NK-92 treated with Interleukin-12 subunit alpha and Interleukin-12 subunit beta, amount 100 ng/mL, for 24 hours (cell line): ENCODE measurements at places on chromosomes 3 and 15.

DNA sequence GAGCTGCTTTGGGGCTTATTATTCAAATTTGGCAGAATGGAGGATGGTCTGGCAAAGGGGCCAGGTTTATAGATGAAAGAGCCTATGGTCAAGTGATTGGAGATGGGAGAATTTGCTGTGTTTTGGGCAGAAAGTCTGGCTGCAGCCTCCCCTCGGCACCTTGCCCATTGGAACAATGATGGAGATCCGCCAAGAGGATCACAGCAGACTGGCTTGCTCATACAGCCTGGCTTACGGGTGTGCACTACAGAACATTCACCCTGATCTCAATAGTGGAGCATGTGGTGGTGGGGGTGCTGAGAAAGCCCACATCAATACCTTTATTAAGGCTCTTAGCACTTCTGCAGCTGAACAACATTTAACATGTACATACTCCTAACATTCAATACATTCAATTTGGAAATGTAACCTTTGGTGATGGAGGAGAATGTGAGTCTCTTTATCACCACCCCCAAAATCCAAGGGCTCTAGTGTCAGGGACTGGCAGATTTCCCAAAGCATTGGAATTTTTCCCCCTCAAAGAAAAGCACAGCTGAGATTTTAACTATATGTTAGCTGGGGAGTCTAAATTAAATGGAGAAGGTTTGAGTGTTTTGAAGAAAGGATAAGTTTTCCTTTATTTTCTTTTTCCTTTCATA, 118.4 kb upstream of the TMC3 start:
- no peak for DNase-seq

DNA sequence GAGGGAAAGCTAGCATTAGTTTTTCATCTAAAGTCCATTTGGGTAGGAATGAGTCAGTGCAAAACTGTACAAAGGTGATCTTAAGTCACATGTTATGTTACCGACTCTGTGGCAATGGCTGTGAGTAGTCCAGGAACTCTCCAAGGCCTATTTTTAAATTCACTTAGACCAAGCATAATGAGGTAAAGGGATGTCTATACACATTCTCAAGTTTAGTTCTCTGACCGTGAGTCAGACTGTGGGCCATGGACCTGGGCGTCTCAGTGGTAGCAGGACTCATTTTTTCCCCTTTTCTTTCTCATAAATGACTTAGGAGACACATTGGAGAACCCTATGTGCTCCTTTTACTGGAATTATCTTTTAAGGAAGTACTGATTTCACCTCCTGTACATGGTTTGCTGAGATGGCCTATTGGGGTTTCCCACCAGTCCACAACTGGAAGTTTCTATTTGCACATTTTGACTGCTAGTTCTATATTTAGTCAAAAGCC, 488.7 kb upstream of the TPRG1 start:
- DNase-seq, result no peak

DNA sequence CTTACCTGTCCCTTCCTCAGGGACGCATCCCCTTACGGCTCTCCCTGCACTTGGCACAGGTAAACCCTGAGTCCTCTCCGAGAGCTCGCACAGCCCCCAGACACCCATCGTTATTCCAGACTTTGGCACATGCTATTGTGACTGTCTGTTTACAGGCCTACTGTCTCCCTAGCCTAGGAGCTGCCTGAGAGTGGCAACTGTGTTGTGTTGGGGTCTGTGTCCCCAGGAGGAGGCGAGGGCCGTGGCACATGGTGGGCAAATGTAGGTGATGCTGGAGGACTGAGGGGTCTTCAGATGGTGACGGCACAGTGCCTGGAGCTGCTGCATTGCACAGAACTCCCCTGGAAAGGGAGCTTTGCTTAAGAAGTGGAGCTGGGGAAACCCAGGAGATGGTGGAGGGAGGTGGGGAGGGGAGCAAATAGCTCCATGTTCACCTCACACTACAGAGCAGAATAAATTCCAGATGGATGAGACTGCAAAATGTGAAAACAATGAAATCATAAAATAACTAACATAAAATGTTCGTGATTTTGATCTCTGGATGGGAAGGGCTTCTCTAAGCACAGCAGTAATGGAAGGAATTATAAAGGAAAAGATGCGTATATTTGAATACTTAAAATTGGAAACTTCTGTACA, 96.5 kb downstream of the SMAD6 start:
- DNase-seq, result no peak

DNA sequence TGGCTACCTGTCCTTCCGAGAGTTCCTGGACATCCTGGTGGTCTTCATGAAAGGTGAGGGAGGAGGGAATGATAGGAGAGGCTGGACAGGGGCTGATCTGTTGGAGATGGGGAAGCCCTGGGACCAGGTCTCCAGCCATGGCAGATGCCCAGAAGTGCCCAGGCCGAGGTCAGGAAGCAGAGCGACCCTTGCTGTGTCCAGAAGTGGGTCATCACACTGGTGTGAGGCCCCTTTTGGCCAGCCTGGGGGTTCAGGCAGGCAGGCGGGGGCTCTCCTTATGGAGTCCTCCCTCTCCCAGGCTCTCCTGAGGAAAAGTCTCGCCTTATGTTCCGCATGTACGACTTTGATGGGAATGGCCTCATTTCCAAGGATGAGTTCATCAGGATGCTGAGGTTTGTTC, 17.8 kb downstream of the DUOX1 start:
- no peak for DNase-seq

DNA sequence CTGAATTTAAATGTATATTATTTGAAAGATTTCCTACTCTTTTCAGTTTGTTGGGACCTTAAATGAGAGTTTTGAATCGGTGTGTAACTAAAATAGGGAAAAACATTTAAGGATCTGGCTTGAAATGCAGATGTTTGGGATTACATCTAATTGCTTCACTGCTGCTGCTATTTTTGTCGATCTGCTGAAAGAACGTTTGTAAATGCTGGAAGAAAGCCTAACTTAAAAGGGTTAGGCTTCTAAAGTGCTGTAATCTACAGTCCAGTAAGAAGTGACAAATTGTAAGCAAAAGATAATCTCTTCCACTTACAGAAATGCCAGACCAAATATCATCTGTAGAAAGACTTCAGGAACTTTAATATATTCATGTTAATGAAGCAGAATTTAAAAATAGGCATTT, 691.6 kb downstream of the ZNF385D start:
- DNase-seq, result no peak

DNA sequence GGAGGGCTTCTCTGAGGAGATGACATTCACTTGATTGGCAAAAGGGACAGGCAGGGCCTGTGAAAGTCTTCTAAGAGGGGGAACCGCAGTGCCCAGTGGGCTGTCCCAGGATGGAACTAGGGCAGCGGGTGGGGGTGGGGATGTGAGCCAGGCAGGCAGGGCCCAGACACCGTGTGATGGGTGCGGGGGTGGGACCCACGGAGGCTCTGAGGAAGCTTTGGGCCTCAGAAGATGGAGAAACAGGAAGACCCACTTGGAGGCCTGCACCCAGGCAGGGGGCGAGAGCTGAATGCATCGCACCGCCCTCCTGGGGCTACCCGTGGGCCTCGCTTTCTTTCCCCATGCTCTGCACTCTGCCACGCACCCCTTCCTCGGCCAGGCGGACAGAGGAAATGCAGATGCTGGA, 32.9 kb upstream of the ACAD9 start:
- no peak for DNase-seq

- DNase-seq, result no peak
These were observed 401.7 kb downstream of the NLGN1 start for GRCh38 chr3:173799060-173799816.

DNA sequence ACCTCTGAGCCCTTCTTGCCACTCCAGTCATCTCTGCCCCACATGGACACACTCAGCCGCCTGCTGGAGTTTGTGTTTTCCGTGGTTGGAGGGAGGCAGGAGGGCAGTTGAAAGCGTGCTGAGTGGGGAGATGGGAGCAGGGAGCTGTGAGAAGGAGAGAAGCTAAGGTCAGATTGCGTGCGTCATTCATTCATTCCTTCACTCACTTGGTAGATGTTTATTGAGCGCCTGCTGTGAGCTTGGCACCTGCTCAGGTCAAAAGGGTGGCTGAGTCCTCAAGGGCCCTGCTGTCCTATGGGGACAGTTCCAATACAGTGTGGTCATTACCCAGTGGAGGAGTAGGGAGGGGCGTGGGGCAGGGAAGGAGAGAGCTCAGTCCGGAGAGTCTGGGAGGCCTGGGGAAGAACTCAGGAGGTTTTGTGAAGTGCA, 23.5 kb downstream of the LIMD1 start:
- no peak for DNase-seq

DNA sequence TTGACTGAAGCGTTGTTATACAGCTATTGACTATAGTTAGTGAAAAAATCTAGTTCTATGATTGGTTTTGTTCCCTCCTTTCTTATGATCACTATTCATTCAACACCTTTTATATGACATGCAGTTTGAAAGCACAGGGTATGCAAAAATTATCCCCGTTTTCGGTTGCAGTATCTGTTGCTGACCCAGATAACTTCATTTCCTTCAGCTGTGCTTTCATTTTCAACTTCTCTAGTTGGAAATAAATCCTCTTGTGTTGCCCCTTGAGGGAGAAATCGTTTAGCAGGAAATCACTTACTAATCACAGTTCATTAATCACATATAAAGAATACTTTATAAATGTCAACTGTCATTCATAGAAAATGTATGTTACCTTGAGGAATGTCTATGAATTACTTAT, 55.1 kb downstream of the MBNL1 start:
- DNase-seq, result no peak

DNA sequence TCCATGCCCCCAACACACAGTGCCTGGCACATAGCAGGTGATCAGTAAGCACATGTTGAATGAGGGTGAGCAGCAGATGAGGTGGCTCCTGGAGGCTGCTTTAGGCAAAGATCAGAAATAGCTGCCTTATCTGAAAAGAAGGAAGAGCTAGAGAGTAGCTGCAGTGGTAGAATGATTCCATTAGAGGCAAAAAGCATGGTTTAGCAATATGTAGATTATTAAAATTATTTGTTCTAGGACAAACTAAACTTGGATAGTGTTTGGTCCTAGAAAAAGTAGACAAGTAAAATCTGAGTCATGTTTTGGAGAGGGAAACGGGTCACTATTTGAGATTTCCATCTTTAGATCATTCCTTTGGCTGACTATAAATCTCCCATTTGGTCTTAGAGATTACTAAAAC, 32.1 kb downstream of the KIF7 start:
- DNase-seq, result no peak

GRCh38 chr3:46663591-46664135, 29.8 kb downstream of the ALS2CL start:
- no peak for DNase-seq

DNA sequence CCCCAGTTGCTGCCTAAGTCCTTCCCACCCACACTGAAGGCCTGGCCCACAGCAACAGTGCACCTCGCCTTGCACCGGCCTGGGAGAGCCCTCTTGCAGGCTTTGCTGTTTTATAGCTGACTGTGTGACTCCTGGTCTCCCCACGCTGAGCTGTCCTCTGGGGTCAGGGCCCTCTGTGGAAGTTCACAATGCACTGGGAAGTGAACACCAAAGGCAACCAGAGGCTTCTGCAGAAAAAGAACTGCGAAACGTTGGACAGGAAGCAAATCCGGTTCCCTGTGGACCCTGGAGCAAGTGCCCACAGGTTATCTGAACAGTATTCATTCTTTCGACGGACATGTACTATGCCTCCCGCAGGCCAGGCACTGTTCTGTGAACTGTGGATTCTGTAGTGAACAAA, 737 bp upstream of the EPHB1 start:
- no peak for DNase-seq

DNA sequence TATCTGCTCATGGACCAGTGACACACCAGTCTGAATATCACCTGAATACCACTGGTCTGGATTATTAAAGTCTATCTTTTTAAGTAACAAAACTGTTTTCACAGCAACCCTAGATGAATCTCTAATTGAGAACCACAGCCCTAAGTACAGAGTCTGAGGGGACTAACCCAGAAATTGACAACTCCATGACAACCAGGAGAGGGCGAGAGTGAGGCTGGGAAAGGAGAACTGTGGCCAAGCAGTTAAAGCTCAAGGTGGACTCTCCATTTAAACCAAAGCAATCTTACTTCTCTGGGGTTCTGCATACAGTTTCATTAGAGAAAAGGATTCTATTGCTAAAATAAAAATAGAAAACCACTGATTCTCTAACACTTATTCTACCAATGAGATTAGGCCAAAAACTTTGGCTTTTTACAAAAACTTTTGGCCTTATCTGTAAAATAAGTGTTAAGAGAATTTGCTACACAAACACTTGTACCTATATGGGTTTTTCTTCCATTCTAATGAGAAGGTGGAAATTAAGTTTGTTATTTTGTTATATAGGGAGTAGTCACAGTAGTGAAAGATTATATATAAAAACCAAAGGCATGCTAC, 11.4 kb downstream of the NEK10 start:
- peak; percentile 13 for DNase-seq

- no peak for DNase-seq
These were observed 21.8 kb downstream of the CTSH start for GRCh38 chr15:78923015-78923414.

DNA sequence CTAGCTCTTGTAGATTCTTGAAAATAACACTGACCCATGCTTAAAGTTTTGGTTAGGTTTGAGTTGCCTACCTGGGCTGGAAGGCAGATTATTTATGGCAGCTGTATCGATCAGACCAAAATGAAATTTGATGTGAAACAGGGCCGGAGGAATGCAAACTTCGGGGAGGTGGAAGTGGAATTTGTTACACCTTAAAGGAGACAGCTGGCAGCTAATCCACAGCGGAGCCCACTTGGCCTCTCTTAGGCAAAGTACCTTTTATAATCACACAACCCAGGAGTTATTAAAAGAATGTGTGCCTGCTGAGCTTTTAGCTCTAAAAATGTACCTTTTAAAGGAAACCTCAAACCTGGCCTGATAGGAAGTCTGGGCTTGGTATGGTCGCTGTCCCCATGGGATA, 250.9 kb upstream of the TPM1 start:
- no peak for DNase-seq

GRCh38 chr15:78209646-78210348, 24.6 kb downstream of the ACSBG1 start:
- no peak for DNase-seq

- DNase-seq, result no peak
These were observed 324.0 kb upstream of the LRRFIP2 start for GRCh38 chr3:37498126-37499039.

- DNase-seq, result no peak
These were observed 60.9 kb downstream of the RPLP1 start for GRCh38 chr15:69513450-69513960.

DNA sequence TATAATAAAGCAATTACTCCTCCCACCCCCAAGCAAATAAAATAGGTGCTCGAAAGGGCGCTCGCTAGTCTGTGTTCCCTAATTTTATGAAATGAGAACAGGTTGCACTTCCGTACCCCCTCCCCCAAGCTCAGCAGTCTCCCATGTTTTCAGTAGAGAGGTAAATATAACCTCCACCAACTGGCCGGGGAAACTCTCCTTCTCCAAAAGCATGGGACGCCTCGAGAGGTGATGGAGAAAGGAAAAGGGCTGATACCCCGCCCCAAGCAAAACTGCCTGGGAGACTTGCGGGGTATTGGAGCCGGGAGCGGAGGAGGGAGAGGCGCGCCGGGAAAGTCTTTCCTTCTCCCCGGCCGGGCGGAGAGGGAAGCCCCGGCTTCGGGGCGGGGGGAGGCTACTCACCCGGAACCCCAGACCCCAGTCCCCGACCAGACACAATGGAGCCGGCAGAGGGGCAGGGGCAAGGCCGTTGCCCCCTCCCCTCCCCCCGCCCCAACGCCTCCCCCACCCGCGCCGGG, 605 bp downstream of the DCUN1D1 start:
- peak; percentile 47 for DNase-seq
